ENCODE measurements at places on chromosomes 7 and 10. TPM values are rescaled to one million over a fixed set of nuclear protein-coding genes. Genes with fewer than 3 reads are reported as not detected.

The ZRANB1 gene
- total RNA-seq = 23.4 TPM

- no peak for DNase-seq
These were observed 28.6 kb upstream of the SLC16A12 start for GRCh38 chr10:89563861-89564478.

The TRIM73 gene
- total RNA-seq = 0.41 TPM

- DNase-seq = no peak
These were observed 779 bp downstream of the NFKB2 start for GRCh38 chr10:102396317-102396650.

DNA sequence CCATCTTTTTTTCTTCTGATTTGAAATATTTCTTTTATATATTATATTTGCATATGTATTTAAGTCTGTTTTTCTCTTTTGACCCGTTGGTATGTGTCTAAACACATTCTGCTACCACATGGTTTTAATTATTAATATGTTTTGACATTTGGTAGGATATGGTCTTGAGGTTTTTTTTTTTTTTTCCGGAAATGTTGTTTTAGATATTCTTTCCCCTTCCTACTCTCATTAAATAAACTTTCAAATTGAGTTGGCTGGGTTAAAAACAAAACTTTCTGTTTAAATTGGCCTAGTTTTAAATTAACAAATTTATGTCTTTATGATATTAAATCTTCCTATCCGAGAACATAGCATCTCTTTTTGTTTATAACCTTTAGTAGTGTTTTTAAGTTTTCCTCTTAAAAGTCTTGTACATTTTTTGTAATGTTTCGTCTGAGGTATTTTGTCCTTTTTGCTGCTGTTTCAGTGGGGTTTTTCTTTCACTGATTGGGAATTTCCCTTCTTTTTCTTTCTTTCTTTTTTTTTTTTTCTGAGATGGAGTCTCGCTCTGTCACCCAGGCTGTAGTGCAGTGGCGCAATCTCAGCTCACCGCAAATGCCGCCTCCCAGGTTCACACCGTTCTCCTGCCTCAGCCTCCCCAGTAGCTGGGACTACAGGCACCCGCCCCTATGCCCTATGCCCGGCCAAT lies 25.4 kb downstream of the STAM start:
- DNase-seq = no peak

GRCh38 chr7:116150588-116150987 lies 59.8 kb upstream of the TES start:
- DNase-seq = no peak

- DNase-seq = no peak
These were observed 270.7 kb upstream of the IGFBP3 start for GRCh38 chr7:46191776-46192175.

DNA sequence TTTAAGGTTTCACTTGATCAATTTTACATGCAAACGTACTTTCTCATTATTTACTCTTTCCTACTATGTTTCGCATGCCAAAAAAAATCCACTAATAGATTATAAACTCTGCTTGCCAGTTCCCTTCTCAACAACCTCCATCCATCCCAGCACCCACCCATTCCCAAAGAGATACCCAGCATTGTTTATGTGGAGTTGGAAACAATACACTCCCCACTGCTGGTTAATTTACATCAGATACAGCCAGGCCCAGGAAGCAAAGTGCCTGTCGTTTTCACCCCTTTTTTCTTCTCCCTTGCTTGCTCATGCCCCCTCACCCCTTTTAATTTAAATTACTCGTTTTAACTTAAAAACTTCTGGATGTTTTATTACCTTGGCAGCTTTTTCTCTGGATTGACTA lies 59.9 kb downstream of the HIBADH start:
- no peak for DNase-seq

DNA sequence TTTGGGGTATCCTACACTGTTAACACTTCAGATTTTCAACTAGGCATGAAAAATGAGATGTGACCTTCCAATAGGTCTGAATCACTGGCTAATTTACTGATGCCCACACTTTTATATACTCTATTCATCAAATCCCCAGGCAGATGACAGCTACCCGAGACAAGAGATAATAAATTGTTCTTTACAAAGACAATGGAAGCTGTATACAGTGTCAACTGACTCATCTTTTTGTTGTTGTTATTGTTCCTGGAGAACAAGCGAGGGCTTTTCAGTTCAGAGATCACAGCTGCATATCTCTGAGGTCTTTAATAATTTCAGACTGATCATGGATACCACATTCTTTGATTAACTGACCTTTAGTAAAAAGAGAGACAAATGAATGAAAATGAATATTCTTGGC lies 228.9 kb downstream of the SDHAF3 start:
- DNase-seq = no peak

- no peak for DNase-seq
These were observed 65.8 kb downstream of the POU6F2 start for GRCh38 chr7:39043531-39043930.

The ASIC3 gene
- 5.5 TPM for total RNA-seq

The WNT8B gene
- total RNA-seq = not detected

GRCh38 chr10:30587522-30588031 lies 42.0 kb downstream of the LYZL2 start:
- peak; percentile 68 for DNase-seq

GRCh38 chr7:43372676-43373355 lies 210.1 kb upstream of the STK17A start:
- DNase-seq = no peak

- no peak for DNase-seq
These were observed 639 bp downstream of the DYDC2 start for GRCh38 chr10:80356989-80357850.

DNA sequence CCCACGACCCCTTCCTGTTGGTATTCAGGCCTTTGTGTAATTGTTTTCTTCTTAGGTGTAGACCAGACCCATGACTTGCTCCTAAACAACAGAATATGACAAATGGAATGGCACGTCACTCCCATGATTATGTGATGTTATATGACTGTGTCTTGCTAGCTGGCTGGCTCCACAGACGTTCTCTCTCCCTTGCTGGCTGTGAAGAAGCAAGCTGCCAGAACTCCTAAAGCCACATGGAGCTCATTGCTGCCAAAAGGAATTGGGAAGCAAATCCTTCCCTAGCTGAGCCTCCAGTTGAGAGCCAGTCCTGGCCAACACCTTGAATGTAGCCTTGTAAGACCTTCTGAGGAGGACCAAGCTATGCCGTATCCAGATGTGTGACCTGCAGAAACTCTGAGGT lies 74.2 kb downstream of the RAB18 start:
- no peak for DNase-seq

The HKDC1 gene
- not detected for total RNA-seq
